Ureter (tissue), 1 donor: ENCODE measurements at places on chromosomes 11 and 22.

DNA sequence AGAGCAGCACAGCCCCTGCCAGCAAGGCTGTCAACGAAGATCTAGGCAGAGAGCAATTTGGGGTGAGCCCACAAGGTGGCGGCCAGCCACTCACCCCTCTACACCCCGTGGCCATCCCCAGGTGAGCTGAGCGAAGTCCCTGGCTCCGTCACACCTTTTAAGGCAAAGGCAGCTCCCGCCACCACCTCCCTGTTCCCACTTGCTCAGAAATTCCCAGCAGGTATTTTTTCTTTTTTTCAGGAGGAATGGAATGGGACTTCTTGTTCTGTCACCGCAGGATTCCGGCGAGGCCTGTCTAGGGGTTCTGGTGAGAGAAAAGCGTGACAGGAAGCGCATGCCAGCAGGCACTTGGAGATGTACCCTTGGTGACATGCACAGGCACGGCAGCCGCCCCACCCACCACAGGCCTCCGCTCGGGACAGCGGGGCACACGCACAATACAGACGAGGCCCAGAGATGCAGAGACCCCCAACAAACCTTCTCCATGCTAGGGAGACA lies 10.0 kb downstream of the RPL3 start:
- DNase-seq = no peak

- DNase-seq = no peak
Measured at GRCh38 chr11:14140991-14141390, 178.5 kb downstream of the SPON1 start.

GRCh38 chr11:27203077-27203647 lies 159.9 kb downstream of the CCDC34 start:
- DNase-seq = no peak

- DNase-seq = peak; percentile 74
Measured at GRCh38 chr11:128884703-128885338, 6.3 kb upstream of the KCNJ5 start.

DNA sequence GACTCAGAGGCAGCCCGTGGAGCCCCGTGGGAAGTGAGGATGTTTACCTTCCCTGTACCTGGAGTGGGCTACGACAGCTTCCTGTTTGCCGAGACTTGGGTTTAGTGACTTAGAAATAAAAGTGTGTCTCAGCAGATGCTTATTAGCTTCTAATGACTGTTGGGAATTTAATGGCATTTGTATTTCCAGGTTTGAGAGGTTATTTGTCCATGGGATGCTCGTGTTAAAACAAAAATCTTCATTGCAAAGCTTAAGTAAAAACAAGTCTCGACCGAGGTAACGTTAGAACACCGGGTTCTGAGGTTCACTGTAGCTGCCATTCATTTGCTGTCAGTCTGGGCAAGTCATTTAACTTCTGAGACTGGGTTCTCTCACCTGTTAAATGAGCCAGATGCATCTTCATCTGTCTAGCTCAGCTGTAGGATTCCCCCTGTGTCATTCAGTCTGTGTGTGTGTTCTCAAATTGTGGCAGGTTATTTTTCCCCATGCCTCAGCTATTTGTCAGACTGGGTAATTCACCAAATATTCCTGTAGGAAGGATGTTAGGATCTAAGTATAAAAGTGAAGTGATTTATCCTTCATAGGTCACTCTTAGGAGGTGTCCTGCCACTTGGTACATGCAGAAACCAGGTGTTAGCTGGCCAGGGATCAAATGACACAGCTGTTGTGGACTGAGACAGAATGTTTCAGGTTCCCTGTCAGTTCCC lies 791 bp downstream of the EI24 start:
- DNase-seq = no peak

- no peak for DNase-seq
Measured at GRCh38 chr11:110196884-110197420, 99.5 kb downstream of the RDX start.

DNA sequence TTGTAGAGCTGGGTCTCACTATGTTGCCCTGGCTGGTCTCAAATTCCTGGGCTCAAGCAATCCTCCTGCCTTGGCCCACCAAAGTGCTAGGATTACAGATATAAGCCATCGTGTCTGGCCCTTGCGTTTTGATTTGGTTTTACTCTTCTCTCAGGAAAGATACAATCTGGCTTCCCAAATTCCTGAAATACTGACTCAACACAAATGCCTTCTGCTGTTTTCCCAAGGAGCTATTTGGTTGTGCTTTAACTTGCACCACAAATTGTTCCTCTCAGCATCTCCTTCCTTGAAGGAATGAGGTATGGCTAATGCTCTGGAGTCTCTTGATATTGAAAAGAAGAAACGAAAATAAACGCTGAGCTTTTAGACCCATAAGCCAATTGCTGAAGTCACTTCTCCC lies 110.0 kb upstream of the PAX6 start:
- DNase-seq = no peak

DNA sequence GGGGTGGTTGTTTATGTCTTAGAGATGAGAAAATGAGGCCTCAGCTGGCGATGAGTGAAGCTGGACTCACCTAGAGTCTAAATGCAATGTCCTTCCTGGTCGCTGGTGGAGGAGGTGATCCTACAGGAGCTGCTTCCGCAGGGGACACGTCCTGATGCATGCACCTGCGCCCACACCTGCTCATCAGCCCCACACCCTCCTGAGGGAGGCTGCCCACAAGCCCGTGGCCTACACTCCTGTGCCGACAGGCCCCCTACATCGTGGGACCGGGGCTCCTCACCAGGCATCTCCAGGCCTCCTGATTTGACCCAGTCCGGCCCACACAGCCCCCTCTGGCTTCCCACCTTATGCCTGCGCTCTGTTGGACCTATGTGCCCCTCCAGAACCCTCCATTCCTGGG lies 857.2 kb downstream of the TBC1D22A start:
- no peak for DNase-seq

DNA sequence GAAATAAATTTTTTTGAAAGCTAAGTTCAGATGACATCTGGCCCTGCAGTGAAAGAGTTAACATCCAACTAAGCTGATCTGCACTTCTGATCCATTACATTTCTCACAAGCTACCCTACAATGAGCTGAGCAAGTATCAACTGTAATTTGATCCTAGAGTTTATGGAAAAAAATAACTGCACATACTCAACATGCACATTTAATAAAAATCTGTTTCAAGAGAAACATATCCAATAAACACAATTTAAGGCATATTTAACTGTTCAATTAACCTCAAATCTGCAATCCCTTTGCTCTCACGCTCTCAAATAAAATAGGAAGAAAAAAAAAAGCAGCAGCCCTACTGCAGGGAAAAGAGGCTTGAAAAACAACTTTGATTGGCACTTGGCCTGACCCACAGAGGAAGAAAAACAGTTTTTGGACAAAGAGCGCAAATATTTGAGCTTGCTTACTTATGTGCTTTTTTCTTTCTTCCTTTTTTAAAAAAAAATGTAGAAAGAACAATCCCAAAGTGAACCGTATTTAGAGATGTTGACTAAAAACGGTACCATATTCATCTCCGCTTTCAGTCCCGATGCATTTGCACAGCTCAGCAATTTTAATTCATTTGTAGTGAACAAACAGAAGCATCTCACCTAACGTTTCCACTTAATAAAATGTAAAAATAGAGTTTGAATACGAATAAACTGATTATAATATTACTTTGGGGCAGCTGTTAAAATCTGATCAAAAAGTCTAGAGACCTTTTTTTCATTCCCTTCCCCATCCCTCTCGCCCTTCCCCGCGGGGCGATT lies 1.6 kb downstream of the SESN3 start:
- DNase-seq = no peak

DNA sequence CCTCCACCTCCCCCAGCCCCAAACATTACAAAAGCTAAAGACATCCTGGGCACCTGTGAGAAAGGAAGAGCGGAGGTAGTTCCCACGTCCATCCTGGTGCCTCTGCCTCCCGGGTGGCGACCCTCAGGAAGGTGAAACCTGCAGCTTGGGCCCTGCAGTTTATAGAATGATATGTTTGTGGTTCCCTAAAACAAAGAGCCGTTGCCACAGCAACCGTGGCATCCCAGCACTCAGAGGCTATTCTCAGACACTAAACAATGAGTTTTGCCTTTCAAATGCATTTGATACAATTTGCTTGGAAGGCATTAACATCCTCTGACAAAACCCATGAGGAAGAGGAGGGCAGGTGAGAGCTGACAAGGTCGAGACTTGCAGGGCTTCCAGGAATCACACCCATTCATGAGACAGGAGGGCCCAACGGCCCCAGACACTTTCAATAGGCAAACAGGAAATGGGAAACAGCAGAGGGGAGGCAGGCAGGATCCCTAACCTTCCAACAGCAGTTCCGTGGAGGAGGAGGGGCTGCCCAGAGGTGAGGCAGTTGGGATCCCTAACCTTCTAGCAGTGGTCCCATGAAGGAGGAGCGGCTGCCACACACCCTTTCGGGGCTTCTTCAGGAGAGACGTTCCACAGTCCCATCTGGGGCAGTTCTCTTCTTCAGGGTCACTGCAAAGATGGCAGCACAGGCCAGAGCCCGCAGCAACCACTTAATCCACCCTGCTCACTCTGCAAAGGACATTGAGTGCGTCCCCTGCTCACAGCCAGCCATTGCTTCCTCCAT lies 379.2 kb downstream of the SHANK2 start:
- DNase-seq = no peak

- no peak for DNase-seq
Measured at GRCh38 chr22:27760474-27760873, 41.1 kb downstream of the MN1 start.
